ENCODE measurements at places on chromosomes 5 and 9.

DNA sequence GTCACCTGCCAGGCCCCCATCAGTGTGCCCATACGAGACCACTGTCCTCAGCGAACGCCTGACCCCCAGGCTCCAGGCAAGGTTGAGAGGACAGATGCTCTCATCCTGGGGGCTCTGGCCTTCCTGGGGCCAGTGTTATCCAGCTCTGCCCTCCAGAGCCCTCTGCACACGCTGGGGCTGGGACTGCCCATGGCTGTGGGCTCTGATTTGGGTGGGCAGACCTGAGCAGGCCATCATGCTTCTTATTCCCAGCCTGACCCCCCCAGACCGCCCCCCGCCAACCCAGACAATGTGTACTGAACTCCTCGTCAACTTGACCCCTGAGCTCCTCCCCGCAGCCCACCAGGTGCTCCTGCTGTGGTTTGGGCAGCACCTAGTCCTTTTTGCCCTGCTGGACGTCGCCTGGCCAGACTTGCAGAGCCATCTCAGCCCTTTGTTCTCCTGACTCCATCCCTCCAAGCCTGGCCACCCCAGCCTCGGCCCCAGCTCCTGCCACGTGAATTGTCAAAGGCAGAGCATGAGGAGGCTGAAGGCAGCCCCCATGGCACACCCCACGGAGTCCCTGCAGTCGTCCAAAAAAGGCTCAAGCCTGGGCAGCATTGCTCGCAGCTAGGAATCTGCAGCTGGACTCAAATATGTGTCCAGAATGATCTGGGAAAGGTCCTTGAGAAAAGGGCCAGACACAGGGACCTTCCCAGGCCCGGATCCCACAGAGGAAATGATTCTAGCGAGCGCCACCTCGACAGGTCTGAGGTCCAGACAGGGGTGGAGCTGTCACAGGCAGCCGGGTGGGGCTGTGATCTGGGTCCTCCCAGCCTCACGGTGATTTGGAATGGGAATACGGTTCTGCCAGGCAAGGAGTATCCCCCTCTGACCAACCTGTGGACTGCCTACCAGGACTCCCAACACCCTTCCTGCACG lies 87.0 kb downstream of the ADAMTS2 start:
- DNase-seq, result no peak

DNA sequence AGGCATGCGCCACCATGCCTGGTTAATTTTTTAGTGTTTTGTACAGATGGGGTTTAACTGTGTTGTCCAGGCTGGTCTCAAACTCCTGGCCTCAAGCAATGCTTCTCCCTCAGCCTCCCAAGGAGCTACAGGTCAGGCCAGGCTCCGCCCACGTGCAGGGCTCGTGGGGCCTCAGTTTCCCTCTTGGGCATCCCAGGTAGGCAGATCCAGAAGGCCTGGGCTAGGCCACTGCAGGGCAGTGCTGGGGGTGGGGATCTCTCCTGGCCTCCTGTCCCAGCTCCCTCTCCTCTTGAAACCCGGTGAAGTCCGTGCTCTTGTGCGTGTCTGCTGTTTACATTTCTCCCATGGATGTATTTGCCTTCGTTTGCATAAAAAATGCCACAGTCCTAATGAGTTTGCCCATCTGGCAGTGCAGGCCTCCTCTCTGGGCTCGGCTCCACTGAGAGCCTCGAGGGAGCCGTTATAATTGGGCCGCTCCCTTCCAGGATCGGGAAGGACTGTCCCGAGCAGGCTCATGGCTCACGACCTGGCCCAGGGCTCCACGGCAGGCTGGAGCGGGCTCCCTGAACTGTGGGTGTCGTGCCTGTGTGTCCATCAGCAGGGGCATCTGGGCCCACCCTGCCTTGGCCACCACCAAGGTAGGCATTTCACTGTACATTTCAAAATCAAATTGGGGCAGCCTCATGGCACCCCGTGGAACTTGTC lies 52.6 kb upstream of the RUFY1 start:
- DNase-seq, result no peak

DNA sequence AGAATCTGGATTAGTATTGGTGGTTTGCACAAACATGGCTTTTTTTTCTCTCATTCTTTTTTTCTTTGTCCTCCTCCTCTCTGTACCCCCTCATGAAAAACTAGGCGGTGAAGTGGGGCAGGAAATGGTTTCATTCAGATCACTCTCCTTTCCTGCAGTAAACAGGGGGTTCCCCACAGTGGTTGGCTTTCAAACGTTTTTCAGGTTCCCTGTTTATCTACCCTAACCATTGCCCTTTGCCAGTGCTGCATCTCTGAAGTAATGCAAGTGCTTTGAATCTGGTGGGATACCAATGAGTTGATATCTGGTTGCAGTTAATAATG lies 29.8 kb downstream of the NR4A3 start:
- no peak for DNase-seq

DNA sequence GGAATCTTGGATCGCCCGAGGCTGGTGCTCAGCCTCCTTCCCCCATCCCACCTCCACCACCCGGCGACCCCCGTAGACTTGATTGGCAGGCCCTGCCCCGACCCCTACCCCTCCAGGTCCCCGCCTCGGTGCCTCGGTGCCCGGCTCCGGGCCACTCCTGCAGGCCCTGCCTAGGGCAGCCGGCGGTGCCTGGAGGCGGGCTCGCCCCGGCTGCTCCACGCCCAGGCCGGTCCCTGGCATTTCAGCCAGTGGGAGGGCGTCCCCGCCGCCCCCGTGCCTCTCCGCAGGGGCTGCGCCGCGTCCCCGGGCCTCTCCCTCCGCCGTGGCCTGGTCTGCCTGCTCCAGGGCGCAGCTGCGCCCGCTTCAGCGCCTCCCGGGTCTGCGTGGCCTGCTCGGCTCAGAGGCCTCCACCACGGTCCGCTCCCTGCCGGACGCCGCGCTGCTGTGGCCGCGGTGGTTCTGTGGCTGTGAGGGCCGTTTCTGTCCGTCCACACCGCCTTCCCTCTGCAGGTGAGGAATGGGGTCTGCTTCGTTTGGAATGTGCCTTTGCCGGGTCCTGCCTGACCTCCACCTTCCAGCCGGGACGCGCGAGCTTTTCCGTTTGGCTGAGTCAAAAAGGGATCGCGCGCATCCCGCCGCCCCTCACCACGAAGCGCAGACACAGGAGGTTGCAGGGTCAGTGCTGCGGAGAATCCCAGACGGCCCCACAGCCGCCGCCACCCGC lies 48.3 kb upstream of the IRX4 start:
- no peak for DNase-seq

- DNase-seq, result no peak
These were observed 5.0 kb downstream of the TENT4A start for GRCh38 chr5:6718161-6718681.

DNA sequence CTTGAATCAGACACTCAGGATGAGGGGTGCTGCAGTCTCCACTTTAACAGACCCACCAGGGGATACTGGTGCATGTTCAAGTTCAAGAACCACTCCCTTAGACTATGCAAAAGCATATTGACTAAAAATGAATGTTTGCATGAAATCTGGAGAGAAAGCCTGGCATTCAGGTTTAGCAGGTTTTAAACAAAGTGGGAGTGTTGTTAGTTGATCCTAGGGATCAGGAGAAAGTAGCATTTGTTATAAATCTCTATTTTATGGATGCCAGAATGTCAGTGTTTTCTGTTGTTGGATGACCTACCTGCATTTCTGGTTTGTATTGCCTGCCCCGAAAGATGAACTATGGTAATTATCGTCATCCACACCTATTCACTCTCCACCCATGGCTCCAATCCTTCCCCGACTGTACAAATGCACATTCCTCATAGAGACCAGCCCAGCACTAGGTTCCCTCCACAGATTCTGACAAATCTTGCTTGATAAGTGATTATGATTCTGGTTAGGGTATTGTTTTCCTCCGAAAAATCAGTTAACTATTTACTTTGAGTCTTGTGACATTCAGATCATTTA lies 17.2 kb downstream of the TMEM252 start:
- DNase-seq, result no peak

- no peak for DNase-seq
These were observed 227.1 kb upstream of the HAPLN1 start for GRCh38 chr5:83947763-83948162.

GRCh38 chr5:93580063-93580926 lies 724 bp downstream of the NR2F1-AS1 start:
- no peak for DNase-seq

- DNase-seq, result no peak
These were observed 104.0 kb upstream of the SSBP2 start for GRCh38 chr5:81854915-81855314.

DNA sequence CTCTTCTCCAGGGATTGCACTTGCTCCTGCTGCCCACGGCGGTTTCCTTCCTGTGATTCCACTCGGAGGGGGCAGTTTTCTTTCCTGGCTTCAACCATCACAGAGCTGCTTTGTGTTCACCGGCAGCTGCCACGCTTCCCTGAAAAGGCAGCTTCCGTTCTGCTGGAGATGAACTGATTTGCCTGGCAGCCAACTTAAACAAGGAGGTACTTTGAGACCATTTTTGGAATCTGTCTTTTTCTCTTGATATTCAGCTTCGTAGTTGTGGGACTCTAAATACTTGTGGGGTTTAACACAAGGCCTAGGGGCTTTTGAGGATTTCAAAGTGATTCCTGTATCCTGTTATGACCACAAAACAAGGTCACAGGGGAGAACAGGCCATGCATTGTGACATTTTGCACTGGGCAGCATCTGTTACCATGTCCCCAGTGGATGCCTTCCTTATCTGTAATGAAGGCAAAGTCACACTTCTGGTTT lies 192.0 kb downstream of the MTRR start:
- DNase-seq, result no peak

DNA sequence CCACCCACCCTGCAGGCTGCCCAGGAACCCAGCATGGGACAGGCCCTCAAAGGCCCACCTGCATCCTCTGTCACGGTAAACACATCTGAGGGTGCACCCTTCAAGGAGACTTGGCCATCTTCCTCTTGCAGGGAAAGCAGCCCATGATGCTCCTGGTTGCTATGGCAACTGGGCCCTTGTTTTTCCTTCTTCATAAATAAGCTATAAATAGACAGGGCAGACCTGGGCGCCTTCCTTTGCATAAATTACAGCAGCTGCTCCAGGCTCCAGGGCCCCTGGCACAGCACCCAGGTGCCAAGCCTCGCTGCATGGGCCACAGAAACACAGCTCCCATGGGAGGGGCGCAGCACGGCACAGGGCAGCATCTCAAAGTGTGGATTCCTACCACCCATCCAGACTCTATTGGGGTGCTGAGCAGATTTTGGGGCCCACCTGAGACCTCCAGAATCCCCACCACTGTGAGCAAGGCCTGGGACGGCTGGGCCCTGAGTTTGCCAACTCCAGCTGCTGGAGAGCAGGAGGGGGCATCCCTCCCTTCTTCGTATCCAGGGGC lies 5.8 kb upstream of the PSMB7 start:
- DNase-seq, result no peak

DNA sequence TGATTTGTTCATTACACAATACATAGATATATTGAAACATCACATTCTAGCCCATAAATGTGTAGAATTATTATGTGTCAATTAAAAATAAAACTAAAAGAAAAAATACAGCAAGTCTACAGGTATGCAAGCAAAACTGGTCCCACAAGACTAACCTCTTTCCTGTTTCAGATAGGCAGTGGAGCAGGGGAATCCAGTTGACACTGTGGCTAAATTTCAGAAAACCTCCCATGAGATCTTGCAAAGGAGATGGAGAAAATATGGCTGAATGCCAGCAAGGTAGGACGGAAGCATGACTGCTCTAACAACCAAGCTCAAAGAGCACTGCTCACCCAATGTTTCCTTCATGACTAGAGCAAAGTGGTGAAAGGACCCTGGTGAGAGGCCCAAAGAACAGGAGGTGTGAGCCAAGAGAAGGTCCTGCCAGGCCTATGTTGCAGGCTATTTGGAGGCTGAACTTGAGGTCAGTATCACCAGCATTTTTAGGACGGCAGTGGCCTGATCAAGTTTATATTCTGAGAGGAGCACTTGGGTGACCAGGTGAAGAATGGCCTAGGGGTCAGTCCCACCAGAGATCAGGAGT lies 1.1 kb upstream of the SH3TC2 start:
- no peak for DNase-seq

DNA sequence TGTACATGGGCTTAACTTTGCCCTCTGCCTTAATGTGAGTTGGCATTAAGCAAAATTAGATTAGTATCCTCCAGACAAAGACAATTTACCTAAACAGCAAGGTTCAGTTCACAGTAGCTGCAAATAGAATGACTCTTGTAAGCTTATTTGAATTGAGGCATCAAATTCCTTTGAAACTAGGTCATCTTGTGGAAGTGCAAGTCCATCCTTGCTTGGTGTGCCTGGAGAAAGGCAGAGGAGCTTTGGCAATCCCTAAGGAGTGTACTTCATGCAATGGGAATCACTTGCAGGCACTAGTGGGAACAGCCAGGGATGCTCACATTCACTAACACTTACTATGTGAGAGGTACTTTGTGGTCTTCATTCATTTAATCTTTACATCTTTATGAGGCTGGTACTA lies 118.3 kb downstream of the DRD1 start:
- no peak for DNase-seq

- no peak for DNase-seq
These were observed 49.0 kb downstream of the MSX2 start for GRCh38 chr5:174773371-174773770.

GRCh38 chr5:135135530-135136226 lies 101.7 kb upstream of the PITX1 start:
- no peak for DNase-seq
